ENCODE measurements at places on chromosomes 7 and 10.

- DNase-seq = no peak
Observed at GRCh38 chr10:95783741-95784140, 27.8 kb downstream of the ENTPD1 start.

DNA sequence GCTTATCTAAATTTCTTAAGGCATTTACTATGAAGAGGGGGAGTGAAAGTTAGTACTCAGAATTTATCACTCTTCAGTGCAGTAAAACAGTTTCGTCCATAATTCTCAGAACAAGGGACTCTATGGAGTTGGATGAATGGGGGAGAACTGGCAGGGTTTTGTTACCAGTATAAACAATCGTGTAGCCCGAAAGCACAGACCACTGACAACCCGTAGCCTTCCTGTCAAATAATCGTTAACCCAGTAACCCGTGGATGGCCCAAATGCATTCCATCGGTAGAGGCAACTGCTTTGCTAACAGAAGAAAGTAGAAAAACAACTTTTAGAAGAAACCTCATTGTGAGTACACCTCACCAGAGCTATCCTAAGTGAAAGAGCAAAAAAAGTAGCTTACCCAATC is 583.9 kb downstream of the NXPH1 start:
- no peak for DNase-seq

DNA sequence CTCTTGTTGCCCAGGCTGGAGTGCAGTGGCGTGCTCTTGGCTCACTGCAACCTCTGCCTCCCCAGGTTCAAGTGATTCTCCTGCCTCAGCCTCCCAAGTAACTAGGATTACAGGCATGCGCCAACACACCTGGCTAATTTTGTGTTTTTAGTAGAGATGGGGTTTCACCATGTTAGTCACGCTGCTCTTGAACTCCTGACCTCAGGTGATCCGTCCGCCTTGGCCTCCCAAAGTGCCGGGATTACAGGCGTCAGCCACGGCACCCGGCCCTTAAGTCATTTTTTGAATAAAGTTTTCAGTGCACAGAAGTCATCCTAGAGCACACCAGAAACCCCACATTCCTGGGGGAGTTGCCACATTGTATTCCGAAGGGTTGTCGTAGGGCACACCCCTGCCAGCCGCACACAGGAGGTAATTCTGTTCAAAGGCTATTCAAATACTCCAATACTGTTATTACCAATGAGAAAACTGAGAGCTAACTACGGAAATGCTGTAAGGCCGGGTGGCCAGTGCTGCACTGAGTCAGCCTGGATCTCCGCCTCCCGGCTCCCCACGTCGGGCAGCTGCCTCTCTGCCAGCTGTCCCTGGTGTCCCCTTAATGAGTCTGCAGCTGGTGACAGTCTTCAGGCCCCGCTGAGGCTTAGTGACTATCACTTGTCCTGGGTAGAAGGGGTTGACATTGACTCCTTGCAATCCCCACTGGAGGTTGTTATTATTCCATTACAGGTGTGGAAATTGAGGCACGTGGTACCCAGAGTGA is 8.6 kb upstream of the RFC2 start:
- DNase-seq = no peak

DNA sequence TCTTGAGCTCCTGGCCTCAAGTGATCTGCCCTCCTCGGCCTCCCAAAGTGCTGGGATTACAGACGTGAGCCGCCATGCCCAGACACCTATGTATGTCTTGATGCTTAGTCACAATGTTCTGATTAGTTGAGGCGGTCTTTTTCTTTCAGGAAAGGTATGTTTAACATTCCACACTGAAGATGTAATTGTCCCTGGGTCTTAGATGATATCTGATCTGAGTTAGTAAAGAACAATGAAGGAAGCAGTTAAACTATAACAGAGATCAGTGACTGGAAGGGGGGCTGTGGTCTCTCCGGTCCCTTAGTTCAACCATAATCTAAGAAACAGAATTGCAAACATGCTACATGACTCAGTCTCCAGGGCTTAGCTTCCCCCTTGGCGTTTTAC is 31.5 kb upstream of the SH2D4B start:
- no peak for DNase-seq

DNA sequence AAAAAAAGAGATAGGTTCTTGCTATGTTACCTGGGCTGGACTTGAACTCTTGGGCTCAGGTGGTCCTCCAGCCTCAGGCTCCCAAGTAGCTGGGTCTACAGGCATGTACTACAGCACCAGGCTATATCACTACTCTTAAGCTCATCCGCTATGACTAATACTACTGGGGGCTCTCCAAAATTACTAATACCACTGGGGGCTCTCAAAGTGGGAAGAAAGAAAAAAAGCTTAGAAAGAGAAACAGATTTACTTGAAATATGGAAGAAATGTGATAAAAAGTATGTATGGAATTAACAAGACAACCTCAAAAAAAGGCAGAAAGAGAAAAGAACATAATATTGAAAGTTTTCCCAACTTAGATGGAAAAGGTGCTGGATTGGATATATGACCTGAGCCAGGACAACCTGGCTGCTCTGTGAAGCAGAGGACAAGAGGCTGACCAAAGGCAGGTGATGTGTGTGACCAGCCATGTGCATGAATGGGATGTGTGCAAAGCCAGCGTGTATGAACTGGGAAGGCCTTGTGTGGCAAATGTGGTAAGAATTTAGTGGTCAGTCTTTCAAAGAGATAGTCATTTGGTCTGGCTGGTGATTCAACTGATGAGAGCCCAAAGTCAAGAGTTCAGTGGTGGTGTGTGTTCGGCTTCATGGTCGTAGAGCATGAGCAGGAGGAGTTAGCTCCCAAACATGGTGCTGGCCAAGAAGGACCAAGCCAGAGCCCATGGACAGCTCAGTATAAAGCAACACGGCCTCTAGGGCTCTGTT is 232.4 kb upstream of the KLF14 start:
- DNase-seq = no peak

GRCh38 chr7:18361756-18362155 is 133.8 kb upstream of the HDAC9 start:
- no peak for DNase-seq

GRCh38 chr7:127831318-127832219 is 179.6 kb downstream of the SND1 start:
- no peak for DNase-seq

DNA sequence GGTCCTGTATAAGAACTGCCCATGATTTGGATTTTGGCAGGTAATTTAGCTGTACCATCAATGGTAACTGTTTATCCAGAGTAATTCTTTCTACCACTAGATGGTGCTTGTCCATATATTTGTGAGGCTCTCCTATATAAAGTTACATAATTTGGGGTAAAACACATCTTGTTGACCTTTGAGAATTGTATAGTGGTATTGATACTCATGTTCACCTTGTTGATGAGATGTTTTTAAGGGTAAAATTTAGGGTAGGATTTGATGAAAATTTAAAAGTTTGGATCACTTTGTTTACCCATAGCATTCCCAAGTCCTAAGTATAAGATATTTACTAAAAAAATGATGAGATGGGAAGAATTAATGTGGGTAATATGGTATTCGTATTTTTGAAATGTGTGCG is 31.6 kb downstream of the ST7 start:
- no peak for DNase-seq

GRCh38 chr10:52952391-52953055 is 179.9 kb upstream of the MBL2 start:
- DNase-seq = no peak

- no peak for DNase-seq
Observed at GRCh38 chr7:95141755-95142154, 182.6 kb downstream of the PON1 start.

- DNase-seq = no peak
Observed at GRCh38 chr10:22805304-22805703, 90.9 kb upstream of the PIP4K2A start.

DNA sequence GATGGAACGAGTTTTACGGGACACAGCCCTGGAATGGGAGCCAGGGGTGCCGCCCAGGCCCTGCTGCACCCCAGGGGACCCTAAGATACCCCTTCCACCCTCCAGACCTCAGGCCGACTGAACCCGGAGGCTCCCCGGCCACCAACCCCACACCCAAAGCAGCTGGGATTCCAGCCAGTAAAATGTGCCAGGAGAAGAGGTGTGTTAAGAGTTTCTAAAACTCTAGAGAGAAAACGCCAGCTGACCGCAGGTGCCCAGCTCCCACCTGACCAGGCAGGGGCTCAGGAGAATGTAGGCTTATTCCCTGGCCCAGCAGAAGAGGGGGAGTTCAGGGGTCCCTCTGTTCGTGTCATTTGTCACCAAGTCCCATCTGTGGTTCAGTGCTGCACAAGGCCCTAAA is 17.5 kb downstream of the NUDT1 start:
- DNase-seq = no peak

DNA sequence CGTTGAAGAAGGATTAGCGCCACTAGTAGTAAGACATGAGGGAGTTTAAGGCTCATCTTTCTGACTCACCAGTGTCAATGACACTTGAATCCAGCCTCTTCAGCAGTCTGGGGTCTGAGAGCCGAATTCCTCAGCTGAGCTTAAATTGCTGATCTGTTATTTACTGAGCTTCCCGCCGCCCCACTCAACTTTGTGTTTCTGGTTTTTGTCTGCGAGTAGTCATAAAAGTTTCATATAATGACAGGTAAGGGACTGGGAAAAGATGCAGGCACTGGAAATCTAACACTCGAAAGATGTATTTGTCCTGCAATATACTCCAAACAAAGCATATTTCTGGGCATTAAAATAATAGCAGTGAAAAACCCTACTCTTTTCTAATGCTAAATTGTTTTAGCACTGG is 51.2 kb upstream of the RELN start:
- DNase-seq = no peak

- no peak for DNase-seq
Observed at GRCh38 chr7:115953592-115954255, 76.8 kb downstream of the TFEC start.

DNA sequence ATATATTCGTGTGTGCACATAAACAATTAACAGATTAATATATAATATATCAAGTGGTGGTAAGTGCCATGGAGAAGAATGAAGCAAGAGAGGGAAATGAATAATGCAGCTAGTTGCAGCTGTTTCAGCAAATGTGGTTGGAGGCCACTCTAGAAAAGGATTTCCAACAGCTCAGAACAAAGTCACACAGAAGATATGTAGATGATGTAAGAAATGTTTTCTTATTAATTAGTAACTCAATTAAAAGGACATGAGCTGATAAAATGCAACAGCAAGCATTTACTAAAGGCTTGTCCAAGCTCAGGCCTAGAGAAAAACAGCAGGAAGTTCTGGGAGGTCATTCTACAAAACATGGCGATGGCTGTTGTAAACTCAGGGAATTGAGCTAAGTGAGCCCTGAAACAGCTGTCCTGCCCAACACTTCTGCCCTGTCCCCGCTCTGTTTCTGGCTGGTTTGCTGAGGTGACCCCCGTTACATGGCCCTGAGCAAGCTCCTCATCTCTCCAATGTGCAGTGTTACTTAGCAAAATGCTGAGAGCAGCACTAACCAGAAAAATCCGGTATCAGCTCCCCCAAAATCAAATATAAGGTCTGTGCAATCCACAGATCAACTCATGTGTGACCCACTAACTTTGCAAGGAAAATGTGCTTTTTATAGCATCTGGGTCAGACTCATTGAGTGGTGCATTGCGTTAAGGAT is 23.4 kb upstream of the C10orf67 start:
- DNase-seq = no peak

GRCh38 chr7:87876869-87877234 is 559 bp downstream of the DBF4 start:
- peak; percentile 2 for DNase-seq

DNA sequence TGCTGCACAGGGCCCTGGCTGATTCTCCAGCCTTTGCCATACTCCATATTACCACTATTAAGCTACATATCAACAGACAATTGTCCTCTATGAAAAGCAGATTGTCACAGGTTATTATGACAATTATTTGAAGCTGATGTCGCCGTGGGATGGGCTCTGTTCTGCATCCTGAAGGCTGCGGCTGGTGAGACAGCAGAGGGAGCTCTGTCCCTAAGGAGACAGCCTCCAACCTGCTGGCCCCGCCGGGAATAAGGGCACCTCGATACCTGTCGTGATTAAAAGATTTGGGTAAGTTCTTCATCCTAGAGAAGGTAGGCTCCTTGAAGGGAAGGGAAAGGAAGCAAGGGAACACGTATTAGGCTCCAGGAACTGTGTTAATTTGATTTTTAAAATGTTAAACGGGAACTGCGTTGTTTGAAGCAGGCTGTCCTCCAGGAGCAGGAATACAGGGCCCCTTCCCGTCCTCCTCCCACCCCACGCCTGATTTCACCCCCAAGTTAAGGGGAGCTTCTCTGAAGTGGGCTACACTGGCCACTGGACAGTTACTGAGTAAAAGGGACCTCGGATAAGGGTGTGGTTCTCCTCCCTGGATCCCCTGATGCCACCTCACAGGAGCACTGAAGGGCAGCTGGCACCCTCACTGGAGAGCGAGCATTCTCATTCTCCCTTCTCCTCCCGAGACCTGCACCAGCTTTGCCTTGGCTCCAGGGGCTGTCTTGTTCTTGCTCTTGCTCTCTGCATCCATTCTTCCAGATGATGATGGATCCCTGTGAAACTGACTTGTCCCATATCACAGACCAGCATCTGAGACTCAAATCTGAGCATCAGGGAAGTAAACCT is 11.8 kb upstream of the TIAL1 start:
- DNase-seq = peak; percentile 23

- DNase-seq = peak; percentile 31
Observed at GRCh38 chr7:99562832-99563231, 4.4 kb downstream of the ZNF655 start.

- DNase-seq = no peak
Observed at GRCh38 chr7:100865938-100866728, 1.1 kb upstream of the TRIP6 start.

- no peak for DNase-seq
Observed at GRCh38 chr10:89283025-89283935, 18.6 kb upstream of the IFIT2 start.

GRCh38 chr10:20743942-20744341 is 153.2 kb downstream of the NEBL start:
- DNase-seq = no peak

DNA sequence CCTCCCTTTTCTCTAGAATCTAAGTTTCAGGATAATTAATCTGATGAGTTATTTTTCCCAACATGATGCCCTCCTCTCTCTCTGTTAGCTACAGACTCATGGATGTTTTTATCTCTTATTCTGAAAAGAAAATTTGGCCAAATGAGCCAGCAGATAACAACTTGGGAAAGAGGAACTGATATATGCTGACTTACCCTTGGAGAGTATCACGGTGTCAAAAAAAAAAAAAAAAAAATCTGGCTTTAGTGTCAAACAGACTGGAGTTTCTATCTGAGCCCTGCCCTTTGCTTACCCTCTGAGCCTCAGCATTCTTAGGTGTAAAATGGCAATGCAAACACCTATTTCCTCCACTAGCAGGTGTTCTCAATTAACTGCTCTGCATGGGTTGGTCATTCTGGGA is 190.4 kb downstream of the AHR start:
- no peak for DNase-seq

- DNase-seq = no peak
Observed at GRCh38 chr7:84674236-84674913, 479.8 kb upstream of the SEMA3A start.

GRCh38 chr7:40298421-40298820 is 163.6 kb downstream of the SUGCT start:
- no peak for DNase-seq

GRCh38 chr10:63719226-63719856 is 198.1 kb downstream of the REEP3 start:
- no peak for DNase-seq
